ENCODE measurements at places on chromosomes 1 and 21.
A peak's percentile ranks its signal among the peaks of the same experiment; 100 is the strongest.

DNA sequence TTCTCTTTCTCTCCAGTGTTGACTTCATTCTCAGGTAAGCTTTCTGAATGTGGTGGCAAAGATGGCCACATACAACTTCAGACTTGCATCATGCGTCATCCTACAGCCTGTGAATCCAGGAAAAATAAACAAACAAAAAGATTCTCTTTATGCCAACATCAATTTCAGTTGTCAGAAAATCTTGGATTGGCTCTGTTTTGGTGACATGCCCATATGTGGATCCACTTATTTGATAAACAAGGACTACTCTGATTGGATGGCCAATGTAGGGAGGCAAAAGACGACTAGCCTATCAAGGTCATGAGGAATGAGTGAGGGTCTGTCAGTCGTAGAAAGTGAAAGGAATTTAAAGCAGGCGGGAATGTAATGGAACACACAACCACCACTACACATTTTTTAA lies 866.6 kb downstream of the USP25 start:
- no peak for DNase-seq

DNA sequence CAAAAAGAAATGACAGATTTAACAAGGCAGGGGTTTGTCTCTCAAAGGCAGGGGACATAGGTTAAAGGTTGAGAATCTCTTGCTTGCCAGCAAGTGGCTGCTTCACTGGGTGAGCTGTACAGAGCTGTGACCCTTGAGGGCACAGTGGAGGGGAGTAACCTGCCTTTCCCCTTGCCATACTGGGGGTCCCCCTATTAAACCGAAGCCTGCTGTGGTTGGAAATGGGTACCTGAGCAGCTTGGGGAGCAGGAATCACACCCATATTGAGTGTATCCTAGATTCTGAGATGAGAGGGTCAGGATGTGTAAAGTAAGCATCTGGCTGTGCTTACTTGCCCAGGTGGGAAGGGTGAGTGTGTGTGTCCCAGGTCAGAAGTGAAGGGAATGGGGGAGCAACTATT lies 31.8 kb downstream of the WNT4 start:
- no peak for DNase-seq

GRCh38 chr1:18879215-18879790 lies 19.8 kb upstream of the TAS1R2 start:
- DNase-seq = no peak

GRCh38 chr1:209642816-209643215 lies 9.4 kb downstream of the LAMB3 start:
- DNase-seq = no peak

DNA sequence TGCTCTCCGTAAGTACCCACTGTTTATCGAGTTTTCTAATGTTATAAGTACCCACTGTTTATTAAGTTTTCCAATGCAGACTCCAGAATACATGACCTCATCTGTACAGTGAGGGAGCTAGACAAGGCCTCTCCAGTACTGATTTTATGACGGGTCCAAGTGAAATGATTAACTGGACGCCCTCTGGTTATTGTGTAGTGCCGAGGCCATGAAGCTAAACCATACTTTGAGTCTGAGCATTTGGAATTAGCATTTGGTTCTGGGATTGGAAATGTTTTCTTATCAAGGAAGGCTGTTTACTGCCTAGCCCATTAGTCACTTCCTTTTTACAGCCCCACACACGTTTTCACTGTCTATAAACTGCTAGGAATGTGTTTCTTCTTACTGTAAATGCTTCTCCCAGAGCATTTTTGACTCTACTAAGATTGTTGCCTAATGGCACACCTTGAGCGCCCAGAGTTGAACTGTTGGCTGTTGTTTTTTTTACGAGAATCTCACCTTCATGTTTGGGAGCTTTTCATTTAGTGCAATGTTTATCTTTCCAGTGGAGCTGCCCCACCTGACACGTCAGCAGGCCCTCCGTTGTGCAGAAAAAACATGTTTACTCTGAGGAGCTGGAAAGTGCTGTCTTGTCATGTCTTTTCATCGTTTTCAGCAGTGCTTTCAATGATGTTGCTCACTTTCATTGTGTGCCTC lies 26.9 kb downstream of the SPATA46 start:
- DNase-seq = no peak

- DNase-seq = peak; percentile 58
These were observed 26.4 kb downstream of the LDLRAP1 start for GRCh38 chr1:25569597-25570396.

DNA sequence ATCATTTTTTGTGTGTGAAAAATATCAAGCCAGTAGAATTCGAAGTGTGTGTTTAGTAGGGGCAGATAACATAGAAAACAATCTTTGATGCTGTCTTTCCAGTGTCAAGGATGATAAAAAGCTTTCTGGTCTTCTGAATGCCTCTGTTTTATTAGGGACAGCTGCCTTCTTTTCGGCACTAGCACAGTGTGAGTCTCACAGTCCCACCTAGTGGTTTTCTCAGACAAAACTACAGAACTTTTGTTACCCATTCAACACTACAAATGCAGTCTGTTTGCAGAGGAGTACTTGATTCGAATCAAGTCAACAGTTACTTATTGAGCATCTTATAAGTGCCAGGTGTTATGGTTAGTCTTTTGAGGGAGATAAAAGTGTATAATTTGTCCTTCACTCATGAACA lies 30.6 kb upstream of the MCOLN3 start:
- peak; percentile 35 for DNase-seq

DNA sequence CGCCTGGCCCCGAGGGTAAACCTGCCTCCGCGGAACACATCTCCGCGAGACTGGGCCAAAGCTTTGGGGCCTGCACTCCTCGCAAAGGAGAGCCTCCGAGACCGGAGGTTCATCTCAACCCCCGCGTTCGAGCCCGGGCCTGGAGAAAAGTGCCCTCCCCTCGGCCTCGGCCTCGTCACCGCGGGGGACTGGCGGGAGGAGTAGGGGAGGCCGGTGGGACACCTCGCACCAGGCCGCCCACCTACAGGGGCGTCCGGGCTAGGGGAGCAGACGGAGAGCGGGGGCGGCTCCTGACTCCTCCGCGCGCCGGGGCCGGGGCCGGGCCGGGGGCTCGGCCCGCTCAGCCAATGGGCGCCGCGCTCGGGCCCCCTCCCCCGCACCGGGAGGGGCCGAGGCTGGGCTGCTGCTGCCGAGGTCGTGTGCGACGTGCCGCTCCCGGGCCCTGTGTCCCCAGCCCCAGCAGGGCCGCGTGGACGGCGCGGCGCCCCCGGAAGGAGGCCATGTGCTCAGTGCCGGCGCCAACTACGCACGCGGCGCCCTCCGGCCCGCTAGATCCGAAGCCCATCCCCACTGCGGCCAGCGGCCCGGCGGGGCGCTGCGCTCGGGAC lies 684 bp downstream of the SLC2A1 start:
- DNase-seq = peak; percentile 87

DNA sequence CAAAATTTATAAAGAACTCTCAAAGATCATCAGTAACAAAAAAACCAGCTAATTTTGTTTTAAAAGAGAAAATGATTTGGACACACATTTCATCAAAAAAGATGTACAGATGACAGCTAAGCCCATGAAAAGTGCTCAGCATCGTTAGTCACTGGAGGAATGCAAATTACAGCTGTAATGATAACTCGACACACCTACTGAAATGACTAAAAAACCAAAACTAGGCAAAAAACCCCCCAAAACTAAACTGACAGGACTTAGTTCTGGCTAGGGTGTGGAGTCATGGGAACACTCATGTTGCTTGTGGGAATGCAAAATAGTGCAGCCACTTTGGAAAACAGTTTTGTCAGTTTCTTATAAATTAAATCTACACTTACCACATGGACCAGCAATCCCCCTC lies 59.5 kb downstream of the CNIH3 start:
- DNase-seq = no peak

- no peak for DNase-seq
These were observed 164.6 kb downstream of the TM2D1 start for GRCh38 chr1:61560385-61560784.

DNA sequence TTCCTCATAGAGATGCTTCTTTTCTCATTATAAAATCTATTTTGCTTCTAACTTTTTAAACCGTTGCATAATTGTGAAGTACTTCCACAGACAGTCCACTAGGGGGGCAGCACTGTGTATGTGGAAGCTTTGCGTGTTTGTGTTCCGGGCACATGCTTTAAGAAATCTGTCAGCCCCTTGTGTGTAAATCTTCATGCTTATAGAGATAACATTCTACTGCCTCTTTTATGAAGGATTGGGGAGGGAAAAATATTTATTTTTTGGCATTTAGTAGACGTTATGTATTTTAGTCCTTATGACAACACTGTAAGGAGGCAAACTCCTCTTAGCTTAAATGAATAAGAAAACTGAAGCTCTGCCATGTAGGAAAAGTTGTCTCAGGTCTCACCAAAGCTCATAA lies 157.3 kb upstream of the PTGFR start:
- DNase-seq = peak; percentile 56

DNA sequence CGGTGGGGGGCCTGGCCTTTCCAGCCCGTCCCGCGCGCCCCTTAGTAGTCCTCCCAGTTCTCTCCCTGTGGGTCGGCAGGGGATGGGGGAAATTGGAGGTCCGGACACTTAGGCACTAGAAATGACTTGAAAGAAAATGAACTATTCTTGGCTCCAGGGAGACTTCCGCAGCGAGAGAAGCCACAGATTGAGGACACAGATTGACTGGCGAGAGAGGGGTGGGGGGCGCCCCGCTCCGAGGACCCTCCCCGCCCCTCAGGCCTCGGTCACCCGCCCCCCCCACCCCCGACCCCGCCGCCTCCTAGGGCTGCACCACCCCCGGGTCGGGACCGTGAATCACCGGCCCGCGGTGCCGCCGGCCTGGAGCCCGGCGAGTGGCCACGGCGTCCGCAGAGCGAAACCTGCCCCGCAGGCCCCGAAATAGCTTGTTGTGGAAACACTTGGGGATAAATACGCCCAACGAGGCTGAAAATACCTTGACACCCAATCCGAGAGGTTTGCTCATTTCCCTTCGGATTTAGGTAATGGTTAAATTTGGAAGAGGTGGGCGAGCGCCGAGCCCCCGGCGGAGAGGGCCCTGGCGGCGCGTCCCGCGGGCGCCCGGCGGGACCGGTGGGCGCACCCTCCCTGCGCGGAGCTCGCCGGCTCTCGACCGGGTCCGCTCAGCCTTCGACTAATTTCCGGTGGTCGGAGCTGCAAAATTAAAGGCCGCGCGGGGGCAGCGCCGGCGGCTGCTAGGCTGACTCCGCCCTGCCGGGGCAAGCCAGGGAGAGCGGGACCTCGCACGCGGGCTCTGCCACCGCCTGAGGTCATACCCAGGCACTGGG lies at the start of gene GFI1:
TSS of gene GFI1 (minus strand) at position 675 of the 827 bp plus-strand sequence. CDS start 3,438 bp downstream, outside the sequence.
- peak; percentile 29 for DNase-seq

- DNase-seq = no peak
These were observed 258.7 kb downstream of the AGBL4 start for GRCh38 chr1:49765034-49765433.

DNA sequence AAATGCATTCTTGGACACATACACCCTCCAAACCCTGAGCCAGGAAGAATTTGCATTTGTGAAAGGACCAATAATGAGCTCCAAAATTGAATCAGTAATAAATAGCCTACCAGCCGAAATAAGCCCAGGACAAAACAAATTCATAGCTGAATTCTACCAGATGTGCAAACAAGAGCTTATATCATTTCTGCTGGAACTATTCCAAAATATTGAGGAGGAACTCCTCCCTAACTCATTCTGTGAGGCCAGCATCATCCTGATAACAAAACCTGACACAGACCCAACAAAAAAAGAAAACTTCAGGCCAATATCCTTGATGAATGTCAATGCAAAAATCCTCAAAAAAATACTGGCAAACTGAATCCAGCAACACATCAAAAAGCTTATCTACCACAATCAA lies 6.7 kb downstream of the SPRR2E start:
- peak; percentile 11 for DNase-seq

DNA sequence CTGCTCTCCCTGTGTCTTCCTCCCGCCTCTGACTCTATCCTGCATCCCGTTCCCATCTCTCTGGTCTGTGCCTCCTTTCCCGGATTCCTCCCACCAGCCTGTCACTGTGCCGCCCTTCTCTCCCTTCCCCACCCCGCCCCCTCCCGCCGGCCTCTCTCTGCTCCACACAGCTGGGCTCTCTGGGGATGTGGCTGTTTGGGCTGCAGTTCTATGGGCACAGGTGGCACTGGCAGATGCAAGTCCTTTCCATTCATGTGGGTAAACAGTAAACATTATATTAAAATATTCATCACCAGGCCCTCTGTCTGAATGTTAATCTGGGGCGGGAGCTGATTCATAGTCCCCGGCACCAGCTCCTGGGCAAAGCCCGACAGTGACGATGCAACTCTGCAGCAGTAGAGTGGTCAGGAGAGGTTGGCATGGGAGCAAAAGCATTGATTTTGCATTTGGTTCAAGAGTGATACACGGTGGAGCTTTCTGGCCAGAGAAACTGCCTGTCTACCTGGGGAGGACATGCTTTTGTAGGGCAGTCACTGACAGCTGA lies 249.3 kb downstream of the TNR start:
- no peak for DNase-seq

- no peak for DNase-seq
These were observed 12.5 kb upstream of the KCNA2 start for GRCh38 chr1:110618668-110619067.

- peak; percentile 27 for DNase-seq
These were observed 20.9 kb downstream of the PTPRU start for GRCh38 chr1:29256979-29257804.

GRCh38 chr1:78591971-78592370 lies 28.3 kb upstream of the IFI44L start:
- DNase-seq = peak; percentile 48

DNA sequence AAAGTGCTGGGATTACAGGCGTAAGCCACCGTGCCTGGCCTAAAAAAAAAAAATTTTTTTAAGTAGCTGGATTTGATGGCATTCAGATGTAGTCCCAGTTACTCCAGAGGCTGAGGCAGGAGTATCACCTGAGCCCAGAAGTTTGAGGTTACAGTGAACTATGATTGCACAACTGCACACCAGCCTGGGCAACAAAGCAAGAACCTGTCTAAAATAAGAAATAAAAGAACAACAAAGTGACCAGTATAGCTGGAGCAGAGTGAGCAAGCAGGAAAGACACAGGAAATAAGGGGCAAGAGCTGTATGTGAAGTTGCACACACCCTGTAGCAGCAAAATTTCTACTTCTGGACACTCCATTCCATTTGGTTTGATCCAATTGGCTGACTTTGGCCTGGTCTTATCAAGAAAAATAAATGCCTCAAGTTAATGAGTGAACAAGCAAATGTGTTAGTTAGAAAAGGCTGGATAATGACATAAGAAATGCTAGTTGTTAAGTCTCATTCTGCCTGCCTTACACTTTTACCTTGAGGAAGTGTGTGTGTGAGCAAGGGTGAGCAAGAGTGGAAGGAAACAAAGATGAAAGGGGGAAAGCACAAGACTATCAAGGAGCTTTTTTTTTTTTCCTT lies 7.9 kb downstream of the ATP5IF1 start:
- no peak for DNase-seq

DNA sequence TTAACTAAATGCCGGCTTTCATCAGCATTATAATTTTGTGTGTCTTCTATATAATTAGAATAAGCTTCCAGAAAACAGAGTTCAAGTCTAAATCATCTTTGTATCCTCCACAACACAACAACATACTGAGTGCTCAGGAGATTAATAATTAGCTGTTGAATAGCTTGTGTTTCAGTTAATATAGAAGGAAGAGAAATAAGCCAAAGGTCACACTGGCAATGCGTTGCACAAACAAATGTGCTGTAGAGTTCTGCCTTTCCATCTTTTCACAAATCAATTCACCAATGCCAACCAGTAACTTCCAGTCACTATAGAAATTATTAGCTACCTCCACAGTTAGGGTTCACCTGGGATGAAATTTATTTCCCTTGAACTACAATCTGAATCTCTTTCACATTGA lies 132.0 kb downstream of the LMX1A start:
- no peak for DNase-seq

GRCh38 chr1:30822006-30822405 lies 64.4 kb upstream of the LAPTM5 start:
- DNase-seq = no peak
